ENCODE measurements at places on chromosomes 5 and 9. TPM values are rescaled to one million over a fixed set of nuclear protein-coding genes. Genes with fewer than 3 reads are reported as not detected.

GRCh38 chr5:10898514-10898913, 137.5 kb upstream of the DAP start:
- DNase-seq: no peak

- DNase-seq: no peak
Measured at GRCh38 chr9:131386281-131386680, 7.6 kb upstream of the PRRC2B start.

Gene PCDHA13
- polyA plus RNA-seq: 0.17 TPM

DNA sequence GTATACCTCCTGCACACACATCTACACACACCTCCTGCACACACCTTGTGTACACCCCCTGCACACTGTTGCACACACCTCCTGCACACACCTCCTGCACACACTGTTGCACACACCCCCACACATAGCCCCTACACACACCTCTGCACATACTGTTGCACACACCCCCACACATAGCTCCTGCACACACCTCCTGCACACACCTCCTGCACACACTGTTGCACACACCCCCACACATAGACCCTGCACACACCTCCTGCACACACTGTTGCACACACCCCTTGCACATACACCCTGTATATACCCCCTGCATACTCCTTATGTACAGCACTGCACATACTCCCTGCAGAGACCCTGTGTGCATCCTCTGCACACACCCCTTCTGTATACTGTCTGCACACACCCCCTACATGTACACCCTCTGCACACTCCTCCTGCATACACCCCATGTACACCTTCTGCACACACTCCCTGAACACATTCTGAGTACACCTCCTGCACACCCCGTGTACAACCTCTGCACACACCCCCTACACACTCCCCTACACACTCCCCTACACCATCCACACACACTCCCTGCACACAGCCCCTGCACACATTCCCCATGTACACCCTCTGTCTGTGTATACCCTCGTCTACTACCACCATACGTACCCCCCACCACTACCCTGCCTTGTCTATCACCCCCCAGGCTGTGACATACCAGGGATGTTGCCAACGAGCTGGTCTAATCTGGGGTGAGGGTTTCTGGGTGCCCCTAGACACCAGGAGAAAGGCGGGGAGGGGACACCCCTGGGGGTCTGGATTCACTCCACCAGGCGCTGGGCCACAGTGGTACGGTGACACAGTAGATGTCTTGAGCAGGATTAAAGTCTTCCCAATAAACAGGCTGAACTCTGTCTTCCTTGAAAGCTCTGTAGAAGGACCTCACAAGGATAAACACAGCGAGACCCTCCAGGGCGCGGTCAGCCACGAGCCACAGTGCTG, 1.1 kb upstream of the CEP72 start:
- no peak for DNase-seq

DNA sequence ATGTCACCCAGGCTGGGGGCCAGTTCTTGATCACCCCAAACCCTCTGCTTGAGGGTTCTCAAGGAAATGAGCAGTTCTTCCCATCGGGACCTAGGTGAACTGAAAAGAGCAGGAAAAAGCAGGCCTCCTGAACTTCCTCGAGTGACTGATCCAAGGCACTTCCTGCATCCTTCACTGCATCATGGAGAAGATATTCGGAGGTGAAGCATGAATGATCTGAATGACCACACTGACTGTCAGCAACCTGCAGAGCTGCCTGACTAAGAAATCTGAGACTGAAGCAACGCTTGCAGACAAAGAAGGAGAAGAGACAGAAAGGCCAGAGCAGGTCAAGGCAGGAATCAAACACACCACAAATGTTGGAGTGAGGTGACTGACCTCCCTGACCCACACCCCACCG, 420.2 kb downstream of the AGTPBP1 start:
- DNase-seq: no peak

Gene SPARC
- polyA plus RNA-seq: 2,564 TPM

- DNase-seq: no peak
Measured at GRCh38 chr5:171776770-171777759, 8.6 kb upstream of the SMIM23 start.

Gene MEF2C
- 27.4 TPM for polyA plus RNA-seq

DNA sequence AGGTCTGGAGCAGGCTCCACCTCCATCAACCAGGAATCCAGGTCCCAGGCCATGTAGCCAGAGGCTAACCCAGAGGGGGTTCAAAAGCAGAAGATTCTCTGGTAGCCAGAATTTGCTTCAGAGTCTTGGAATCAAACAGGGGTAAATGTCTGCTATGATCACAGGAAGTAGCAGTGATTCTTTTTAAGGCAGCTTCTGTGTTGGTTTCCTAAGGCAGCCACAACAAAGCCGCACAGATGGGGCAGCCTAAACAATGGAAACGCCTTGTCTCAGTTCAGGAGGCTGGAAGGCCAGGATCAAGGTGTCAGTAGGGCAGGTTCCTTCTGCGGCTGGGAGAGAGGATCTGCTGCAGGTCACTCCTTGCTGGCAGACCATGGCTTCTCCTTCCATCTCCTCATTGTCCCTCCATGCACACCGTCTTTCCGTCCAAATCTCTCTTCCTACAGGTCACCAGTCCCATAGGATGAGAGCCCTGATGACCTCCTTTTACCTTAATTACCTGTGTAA, 167.3 kb downstream of the ROR2 start:
- no peak for DNase-seq

DNA sequence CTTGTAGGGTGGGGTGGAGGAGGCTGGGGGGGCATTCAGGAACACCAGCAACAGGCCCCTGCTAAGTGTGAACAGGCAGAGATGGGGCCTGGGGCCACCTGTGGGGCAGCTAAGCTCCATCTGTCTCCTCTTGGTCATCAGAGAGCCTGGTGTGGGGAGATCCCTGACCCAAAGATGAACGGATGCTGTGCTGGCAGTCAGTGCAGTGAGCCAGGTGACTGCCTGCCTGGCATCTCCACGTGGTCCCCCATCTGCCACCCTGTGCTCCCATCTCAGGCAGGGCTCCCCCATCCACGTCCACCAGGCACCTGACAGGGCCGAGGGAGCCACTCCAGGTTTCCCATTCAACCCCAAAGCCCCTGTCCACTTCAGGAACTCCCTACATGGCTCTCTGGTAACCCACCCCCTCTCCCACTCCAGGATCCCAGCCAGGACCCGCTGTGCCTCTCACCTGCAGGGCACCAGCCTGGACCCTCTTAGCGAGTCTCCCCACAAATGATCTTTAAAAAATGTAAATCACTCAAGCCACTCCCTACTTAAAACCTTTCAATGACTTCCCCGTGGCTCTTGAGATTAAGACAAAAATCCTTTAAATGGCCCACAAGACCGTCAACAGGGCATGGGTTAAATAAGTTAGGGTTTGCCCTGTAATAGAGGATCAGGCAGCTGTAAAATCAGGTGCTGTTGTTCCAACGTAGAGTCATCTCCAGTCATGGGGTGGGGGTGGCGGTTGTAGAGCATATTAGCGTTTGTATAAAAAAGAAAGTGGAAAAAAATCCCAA, 60.8 kb downstream of the LMX1B start:
- no peak for DNase-seq

GRCh38 chr5:122102825-122103224, 24.8 kb upstream of the LOX start:
- no peak for DNase-seq

Gene PCDHA1
- polyA plus RNA-seq: not detected

GRCh38 chr9:116566677-116567488, 120.2 kb upstream of the TRIM32 start:
- DNase-seq: no peak

- no peak for DNase-seq
Measured at GRCh38 chr9:101311758-101312420, 72.9 kb downstream of the BAAT start.

Gene SPINK1
- not detected for polyA plus RNA-seq

- no peak for DNase-seq
Measured at GRCh38 chr9:92954049-92954861, 6.9 kb downstream of the FGD3 start.

DNA sequence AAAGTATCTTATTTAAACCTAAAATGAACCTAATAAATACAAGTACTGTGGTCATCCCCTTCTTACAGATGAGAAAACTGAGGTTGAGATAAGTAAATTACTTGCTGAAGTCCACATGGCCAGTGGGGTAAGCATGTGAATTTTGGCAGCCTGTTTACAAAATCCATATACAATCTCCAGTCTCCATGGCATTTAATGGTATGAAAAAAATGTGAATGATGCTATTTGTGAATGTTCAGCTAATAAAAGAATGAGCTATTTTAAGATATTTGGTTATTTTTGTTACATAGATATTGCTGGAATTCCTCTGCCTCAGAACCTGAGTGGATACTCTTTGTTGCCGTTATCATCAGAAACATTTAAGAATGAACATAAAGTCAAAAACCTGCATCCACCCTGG, 19.3 kb upstream of the GPR150 start:
- DNase-seq: no peak

- DNase-seq: no peak
Measured at GRCh38 chr5:120684213-120684612, 220.1 kb downstream of the PRR16 start.

Gene PCDHGB1
- polyA plus RNA-seq: 1.1 TPM

Gene DDX4
- polyA plus RNA-seq: not detected

Gene WDR41
- polyA plus RNA-seq: 36.6 TPM
